ENCODE measurements at places on chromosomes 7 and 10.

DNA sequence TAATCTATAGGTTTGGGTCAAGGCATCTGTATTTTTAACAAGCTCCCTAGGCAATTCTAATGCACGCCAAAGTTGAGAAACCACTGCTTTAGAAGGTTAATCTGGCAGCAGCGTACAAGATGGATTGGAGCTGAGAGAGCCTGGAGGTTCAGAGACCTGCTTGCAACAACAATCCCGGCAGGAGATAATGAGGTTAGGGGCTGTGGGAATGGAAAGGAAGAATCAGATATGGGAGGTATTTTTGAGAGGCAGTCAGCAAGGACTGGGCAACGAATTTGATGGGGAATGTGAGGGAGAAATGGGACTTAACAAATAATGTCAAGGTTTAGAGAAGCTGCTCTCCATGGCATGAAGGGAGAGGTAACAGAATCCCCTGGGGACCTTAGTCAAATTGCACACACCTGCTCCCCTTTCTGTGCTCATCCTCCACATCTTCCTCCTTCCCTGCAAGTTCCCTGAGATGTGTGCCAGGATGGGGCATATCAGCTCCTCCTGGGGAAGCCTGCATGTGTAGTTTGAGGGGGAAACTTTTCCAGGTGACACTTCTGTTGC is 731.0 kb upstream of the GALNT17 start:
- no peak for DNase-seq

DNA sequence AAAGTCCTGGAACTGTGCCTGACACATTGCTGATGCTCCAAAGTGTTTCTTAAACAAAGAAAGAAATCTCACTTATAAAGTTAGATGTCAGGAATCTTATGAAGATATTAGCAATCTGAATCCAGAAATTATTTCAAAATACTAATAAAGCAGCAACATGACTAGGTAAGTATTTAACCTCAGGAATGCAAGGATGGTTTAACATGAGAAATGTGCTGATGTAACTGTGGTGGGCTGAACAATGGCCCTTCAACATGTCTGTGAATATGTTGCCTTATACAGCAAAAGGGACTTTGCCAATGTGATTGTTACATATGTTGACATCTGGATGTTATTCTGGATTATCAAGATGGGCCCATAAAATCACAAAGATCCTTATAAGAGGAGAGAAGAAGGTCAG is 87.1 kb downstream of the TEX36 start:
- no peak for DNase-seq

- DNase-seq: no peak
Measured at GRCh38 chr10:132565516-132566209, 28.1 kb downstream of the INPP5A start.

DNA sequence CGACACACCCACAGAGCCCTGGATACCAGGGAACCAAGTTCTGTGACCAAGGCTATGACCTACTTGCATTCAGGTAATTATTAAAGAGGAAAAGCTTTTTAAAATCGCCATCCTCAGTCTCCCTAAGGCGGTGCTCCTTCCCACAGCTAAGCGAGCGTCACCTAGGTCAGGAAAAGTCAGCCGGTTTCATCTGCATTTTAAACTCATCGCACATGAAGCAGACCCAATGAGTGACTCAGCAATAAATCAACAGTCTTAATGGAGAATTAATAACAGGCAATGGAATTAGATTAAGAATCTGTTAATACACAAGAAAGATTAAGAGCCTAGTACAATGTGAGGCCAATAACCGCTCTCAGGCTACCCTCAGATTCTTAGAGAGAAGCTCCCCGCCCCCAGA is 59.2 kb downstream of the HSPA12A start:
- DNase-seq: no peak

- no peak for DNase-seq
Measured at GRCh38 chr10:72104472-72105097, 16.2 kb upstream of the SPOCK2 start.

DNA sequence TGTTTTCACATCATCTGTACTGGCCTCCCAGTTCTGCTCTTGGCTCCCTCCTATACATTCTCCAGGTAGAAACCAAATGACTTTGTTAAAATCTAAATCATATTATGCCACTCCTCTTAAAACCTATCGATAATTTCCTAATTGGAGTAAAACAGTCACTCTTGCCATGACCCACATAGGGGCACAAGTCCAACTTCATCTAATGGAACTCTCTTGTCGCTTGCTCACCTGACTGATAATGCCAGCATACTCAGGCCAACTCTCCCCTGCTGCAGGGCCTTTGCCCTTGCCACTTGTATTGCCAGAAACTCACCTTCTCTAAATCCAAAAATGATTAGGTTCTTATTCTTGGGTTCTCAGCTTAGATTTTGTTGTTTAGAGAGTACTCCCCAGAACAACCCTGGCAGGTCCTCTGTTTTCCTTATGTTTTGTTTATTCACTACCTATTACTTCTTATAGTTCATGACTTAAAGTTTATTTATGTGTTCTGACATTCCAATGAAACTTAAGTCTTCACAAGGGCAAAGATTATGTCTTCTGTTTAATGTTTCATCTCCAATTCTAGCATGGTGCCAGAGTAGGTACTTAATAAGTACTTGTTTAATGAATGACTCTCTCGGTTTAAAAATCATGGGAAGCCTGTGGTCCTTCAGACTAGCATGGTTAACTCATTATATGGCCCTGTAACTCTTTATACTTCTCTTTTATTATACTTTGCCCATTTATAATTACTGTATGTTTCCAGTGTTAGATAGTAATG is 345.9 kb upstream of the SMIM30 start:
- DNase-seq: no peak

DNA sequence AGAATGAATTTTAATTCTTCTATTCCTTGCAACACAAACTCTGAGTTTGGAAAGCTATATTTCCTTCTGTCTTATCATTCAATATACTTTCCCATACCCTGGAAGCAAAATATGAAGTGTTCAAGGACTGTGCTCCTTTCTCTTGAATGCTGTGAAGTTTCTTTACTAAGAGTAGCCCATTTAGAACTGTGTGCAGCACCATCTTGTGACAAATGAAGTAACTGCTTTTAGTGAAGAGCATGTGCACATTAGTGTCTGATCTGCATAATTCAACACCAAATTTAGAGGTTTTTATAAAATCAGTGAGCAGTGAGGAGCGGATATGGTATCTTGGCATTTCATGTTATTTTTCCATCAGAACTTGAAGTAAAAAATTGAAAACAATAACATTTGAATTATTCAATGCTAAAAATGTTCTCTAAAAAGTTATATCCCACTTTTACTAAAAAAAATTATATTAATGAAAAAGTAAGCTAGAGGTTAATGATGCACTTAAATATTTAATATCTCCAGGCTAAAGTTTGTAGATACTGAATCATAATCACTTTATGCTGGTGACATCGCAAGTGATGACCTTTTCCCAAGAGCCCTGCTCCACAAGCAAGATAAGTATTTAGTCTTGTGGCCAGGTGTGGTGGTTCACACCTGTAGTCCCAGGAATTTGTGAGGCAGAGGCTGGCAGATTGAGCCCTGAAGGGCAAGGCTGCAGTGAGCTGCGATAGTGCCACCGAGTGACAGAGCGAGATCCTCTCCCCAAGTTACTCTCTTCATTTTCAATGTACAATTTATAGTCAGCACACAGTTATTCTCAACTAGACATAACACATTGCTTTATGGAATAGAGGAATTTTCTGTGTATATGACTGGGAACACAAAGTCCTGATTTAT is 108.8 kb upstream of the PCLO start:
- no peak for DNase-seq

GRCh38 chr10:128122931-128123330 is 3.3 kb downstream of the MKI67 start:
- no peak for DNase-seq

DNA sequence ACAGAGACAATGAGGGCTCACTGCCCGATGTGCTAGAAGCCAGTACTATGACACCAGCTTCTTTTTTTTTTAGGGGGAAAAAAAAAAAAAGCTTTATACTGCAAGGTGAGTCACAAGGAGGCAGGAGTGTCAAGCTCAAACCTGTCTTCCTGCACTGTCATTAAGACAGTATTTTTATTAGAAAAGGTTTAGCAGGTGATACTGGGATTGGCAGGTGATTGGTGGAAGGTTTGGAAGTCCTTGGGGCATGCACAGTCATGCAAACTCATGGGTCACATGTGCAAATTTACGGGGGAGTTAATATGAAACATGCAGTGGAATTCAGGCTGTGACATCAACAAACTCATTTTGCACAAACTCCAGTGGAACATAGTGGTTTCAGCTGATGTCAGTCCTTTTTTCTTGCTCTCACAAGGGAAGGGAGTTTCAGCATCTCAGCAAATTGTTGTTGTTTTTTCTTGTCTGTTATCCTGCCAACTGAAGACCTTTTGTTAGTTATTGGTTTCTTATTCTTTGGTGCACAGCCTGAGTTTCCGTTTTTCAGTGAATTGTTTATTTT is 530.6 kb downstream of the ANKRD7 start:
- no peak for DNase-seq

GRCh38 chr7:33887266-33887975 is 17.9 kb upstream of the BMPER start:
- no peak for DNase-seq

DNA sequence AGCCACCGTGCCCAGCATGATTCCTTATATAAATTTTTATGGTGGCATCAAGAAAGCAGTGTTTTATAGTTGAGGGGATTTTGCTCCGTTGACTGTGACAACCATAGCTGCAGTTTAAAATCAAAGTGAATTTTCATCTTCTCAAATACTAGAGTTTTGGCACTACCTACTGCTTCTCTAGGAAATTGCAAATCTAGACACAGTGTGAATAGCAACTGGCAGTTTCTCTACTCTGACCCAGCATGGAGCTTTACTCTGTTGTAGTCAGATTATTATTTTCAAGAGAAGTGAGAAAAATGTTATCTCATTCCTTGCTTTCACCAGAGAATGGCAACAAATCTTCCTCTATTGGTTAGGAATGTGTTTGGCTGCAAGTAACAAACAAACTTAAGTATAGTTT is 22.9 kb downstream of the MCM10 start:
- no peak for DNase-seq

DNA sequence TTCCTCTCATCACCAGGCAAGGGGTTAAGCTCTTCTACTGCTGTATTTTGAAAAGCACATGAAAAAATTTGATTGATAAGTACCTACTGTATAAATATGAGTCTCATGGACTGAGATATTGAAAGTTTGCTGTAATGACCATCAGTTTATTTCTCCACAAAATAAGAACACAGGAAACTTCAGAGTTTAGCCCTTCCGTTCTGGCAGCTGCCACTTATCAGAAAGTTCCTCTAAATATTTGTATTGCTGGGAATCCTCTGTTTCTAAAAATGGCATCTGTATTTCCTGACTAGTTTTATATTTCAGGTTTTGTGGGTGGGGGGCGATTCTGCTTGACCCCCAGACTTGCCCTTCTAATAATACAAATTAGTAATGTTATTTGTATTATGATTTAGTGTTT is 92.0 kb downstream of the LYZL2 start:
- no peak for DNase-seq

DNA sequence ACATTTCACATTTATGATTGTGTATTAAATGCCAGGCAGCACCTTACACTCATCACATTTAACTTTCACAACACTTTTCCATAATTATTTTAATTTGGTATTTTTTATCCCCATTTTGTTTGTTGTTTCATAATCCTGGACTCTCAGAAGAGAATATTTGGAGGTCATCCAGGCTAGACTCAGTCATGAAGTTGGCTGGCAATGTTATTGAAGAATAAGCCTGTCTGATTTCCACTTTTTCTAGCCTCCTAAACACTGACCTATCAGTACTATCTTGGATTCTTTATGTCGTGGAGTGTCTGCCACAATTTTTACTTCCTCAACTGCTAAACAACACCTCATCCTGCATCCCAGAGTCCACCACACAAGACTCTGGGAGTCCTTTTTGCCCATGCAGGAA is 372.3 kb upstream of the NRP1 start:
- DNase-seq: no peak

GRCh38 chr10:85008488-85009184 is 680.2 kb downstream of the CCSER2 start:
- DNase-seq: no peak

DNA sequence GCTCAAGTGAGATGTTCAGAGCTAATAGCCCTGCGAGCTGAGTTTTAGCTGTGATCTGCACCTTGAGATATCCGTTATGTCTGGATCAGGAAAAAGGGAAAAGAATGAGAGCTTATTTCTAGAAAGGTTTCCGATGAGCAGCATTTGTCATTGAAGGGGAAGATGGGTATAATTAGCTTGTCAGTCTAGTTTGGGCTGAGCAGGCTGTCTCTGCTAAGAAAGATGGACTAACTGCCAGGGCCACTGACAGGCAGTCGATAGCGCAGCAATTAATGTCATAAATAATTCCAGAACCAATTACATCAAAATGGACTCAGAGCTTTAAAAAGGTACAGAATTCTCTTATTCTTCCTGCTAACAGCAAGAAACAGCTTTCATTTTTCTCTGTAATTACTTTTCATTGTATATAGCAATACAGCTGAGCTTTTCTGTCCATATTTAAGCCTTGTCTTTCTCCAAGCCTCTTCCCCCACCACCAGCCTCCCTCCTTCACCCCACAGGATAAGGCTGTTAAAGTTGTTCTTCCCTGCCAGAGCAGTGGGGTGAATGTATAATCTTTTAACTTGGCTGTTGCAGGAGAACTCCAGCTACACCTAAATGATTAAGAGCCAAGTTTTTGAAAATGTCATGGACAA is 1006.5 kb downstream of the KCNMA1 start:
- no peak for DNase-seq

- DNase-seq: peak; percentile 48
Measured at GRCh38 chr7:120856621-120857352, 1.2 kb downstream of the TSPAN12 start.

GRCh38 chr10:97412891-97413304 is 11.8 kb upstream of the RRP12 start:
- no peak for DNase-seq

- DNase-seq: no peak
Measured at GRCh38 chr7:30788640-30789333, 17.6 kb downstream of the MINDY4 start.

DNA sequence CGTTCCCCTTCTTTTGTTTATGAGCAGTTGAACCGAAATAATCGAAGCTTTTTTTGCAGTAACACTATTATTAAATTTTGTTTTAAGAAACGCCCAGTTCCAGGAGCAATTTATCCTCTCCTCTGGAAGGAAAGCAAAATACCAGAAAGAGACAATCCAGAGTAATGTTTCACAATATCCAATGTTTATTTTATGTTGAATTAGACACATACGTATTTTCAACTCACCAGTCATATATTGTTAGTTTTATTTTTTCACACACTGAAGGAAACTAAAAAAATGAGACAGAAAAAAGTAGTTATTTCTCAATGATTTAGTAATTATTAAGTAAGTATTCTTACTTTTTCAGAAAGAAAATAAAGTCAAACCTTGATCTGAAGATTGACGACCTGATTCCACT is 85.1 kb downstream of the MYOF start:
- DNase-seq: no peak

- no peak for DNase-seq
Measured at GRCh38 chr10:109215291-109216075, 707.8 kb downstream of the XPNPEP1 start.

DNA sequence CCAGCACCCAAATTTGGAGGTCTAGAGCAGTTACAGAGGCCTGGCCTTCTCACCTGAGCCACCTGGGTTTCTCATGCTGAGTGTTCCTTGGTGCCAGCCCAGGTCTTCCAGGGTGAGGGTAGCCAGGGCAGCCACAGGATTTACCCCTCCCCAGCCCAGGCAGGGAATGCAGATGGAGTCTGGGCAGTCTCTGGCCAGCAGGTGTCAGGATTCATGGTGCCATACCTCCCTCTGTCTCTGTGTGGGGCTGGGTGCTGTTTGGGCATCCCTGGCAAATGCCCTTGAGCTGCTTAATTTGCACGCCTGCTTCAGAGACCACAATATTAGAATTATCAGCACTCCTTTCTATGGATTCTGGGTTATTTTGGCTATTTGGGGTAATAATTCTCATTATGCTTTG is 246.7 kb downstream of the GFRA1 start:
- no peak for DNase-seq

- no peak for DNase-seq
Measured at GRCh38 chr7:99794585-99795502, 10.9 kb upstream of the CYP3A4 start.

All from liver (tissue), 10 donors.